ENCODE measurements at places on chromosomes 12 and 14. TPM values are rescaled to one million over a fixed set of nuclear protein-coding genes. Genes with fewer than 3 reads are reported as not detected.

Gene SLC25A47
- total RNA-seq: not detected

Gene CYP46A1
- 0.15 TPM for total RNA-seq

Gene GYS2
- not detected for total RNA-seq

Gene TSPAN8
- total RNA-seq: not detected

Gene MMP19
- 2.3 TPM for total RNA-seq

Gene BAG5
- total RNA-seq: 21.3 TPM

Gene TAS2R46
- 0.73 TPM for total RNA-seq

Gene CKB
- total RNA-seq: 2.7 TPM
